ENCODE measurements at places on chromosomes 12 and 14. TPM values are rescaled to one million over a fixed set of nuclear protein-coding genes. Genes with fewer than 3 reads are reported as not detected.

- H3K4me3 ChIP-seq: no peak overlapping the region
- no peak overlapping the region for H3K27ac ChIP-seq
- no peaks in the 10 kb centered on the region for H3K4me1 ChIP-seq
- peaks cover 22% of the 10 kb centered on the region for H3K27me3 ChIP-seq
- H3K36me3 ChIP-seq: no peaks in the 10 kb centered on the region
- DNase-seq: no peak
Measured at GRCh38 chr12:109291521-109292341, 17.4 kb downstream of the FOXN4 start.

- peaks cover 9% of the 10 kb centered on the region for H3K4me1 ChIP-seq
- no peak for DNase-seq
- no peak overlapping the region for H3K4me3 ChIP-seq
- H3K27ac ChIP-seq: no peak overlapping the region
- no peaks in the 10 kb centered on the region for H3K27me3 ChIP-seq
Measured at GRCh38 chr14:96576359-96576758, 74.2 kb downstream of the PAPOLA start.

KRT84 gene
- not detected for total RNA-seq

DIO3 gene
- not detected for total RNA-seq

PLCZ1 gene
- total RNA-seq: not detected
